Stimulated activated CD4-positive, alpha-beta T cell treated with anti-CD3 and anti-CD28 coated beads, TNF-alpha, amount 100 ng/mL, for 1 hour (primary cell): ENCODE measurements at places on chromosomes 3 and 15.

DNA sequence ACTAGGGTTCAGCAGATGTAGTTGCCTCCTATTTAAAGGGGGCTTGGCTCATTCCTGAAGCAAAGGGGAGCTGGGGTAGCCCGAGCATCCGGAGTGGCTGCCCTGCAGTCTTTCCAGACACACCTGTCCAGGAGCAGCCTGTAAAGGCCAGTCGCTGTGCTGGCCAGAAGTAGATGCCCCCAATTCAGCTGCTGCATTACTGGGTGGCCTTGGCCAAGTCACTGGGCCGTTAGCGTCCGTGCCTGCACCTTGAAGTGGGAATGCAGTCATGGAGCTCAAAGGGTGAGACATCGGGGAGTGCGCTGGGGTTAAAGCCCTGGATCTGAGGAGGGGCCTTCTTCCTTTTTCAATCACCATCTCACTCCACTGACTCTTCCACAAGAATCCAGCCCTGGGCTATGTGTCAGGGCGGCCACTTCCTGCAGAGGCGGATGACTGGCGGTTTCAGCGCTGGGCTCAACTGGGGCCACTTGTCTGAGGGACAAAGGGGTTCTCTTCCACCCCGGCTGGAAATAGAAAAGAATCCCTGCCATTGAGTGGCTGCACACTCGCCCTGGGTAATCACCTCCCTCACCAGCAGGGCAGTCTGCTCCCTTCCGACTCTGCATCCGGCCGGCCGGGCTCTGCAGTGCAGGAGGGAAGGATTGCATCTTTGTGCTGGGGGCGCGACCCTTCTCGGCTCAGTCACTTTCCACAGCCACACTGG lies 11.8 kb downstream of the ALDH1A3 start:
- no peak for DNase-seq

GRCh38 chr3:70952033-70952747 lies 631.3 kb downstream of the FOXP1 start:
- DNase-seq, result no peak

GRCh38 chr15:96345560-96346399 lies 15.3 kb downstream of the NR2F2 start:
- no peak for DNase-seq

DNA sequence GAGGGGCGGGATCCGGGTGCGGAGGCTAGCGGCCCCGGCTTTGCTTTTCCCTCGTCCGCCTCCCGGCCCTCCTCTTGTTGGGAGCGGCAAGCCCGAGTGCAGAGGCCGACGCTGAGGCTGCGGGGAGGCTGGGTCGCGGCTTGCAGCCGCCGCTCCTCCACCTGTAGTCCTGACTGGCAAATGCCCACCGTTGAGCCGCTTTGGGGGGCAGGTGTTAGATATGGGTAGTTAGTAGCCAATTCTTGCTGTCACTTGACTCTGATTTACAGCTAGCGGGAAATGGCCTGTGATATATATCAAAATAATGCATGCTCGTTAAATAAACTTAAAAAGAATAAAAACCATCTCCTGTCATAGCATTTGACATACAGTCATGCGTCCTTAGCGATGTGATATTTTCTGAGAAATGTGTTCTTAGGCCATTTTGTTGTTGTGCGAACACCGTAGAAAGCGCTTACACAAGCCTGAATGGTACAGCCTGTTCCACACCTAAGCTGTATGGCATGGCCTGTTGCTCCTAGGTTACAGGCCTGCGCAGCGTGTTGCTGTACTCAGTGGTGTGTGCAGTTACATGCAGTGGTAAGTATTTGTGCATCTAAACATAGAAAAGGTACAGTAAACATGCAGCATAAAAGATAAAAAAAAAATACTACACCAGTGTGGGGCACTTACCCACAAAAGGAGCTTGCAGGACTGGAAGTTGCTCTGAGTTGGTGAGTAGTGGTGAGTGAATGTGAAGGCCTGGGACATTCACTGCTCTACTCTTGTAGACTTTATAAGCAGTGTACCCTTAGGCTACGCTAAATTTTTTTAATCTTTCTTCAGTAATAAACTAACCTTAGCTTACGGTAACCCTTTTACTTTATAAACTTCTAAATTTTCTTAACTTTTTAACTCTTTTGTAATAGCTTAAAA lies 873 bp downstream of the CAPN7 start:
- DNase-seq, result no peak

DNA sequence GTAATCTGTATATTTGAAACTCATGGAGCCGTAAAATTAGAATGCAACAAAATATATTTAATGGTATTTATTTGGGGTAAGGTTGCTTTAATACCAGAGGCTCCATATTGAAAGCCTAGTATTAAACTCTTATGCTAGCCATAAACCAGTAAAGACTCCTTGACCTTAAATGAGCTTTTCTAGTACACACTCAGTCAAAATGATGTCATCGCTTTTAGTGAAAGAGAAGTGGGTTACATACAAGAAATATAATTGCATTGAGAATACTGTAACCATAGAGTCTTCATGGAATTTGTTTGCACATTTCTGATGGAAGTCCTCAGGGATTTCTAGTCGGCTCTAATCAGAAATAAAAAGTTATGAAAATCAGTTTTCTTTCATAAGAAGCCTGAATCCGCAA lies 757.6 kb downstream of the GBE1 start:
- no peak for DNase-seq

GRCh38 chr3:17518189-17519059 lies 224.0 kb downstream of the TBC1D5 start:
- DNase-seq, result no peak

- no peak for DNase-seq
These were observed 64.9 kb downstream of the DIPK2A start for GRCh38 chr3:144036498-144036897.

GRCh38 chr3:88219138-88219792 lies 69.5 kb downstream of the C3orf38 start:
- DNase-seq, result no peak

DNA sequence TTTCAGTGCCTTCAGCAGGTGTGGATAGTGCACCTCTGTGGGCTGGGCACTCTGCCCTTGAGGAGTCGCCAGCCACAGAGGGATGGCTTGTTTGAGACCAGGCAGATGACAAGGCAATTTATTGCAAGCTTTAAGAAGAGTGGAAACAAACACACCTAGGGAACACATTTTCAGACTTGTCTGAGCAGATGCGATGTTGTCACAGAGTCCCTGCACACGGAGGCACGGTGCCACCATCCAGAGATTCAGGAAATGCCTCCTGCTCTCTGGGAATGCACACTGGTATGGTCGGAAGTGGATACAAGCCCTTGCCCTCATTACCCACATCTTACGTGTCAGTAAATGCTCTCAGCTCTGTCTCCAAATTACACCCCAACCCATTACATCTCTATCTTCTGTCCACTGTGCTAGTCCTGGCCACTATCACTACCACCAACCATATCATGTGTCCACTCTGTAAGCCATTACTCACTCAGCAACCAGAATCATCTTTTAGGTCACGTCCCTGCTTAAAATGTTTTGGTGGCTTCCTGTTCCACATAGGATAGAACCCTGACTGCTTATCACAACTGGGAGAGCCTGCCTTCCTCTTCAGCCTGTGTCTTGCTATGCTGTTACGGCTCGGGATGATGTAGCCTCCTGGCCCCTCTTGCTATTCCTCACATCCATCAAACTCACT lies 196.9 kb downstream of the SLCO3A1 start:
- DNase-seq, result no peak

DNA sequence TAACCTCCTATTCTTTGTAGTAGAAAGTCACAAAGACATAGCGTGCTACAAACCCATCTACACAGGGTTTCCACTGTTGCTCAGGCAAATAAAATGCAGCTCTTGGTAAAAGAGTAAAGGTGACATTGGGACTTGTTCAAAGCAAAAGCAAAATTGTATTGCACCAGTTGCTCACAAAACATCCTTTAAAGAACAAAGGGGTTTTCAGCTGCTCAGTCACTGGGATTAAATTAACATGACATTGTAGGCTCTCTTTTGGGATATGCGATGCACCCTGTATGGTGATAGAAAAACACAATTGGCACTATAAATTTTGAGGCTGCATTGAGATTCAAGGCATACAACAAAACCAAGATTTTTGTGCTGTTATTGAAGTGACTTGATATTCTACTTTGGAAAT lies 447.3 kb upstream of the CNTN3 start:
- no peak for DNase-seq

DNA sequence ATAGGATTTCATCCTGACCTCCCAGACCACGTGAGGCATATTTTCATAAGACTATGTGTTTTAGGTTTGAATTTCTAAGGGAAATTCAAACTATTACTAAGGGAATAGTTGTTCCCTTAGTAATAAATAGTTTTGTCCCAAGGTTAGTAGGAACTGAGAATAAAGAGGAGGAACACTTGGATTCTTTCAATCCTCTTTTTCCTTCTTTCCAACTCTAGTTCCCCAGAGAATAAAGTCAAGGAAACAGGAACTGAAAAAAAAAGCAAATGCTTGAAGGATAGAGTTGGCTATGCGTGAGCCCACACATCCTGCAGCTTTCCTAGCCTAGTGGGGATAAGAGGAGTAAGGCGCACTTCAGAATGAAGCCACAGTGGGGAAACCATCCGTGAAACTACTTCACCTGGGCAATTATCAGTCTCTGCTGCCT lies 312.1 kb upstream of the TGFBR2 start:
- DNase-seq, result no peak

DNA sequence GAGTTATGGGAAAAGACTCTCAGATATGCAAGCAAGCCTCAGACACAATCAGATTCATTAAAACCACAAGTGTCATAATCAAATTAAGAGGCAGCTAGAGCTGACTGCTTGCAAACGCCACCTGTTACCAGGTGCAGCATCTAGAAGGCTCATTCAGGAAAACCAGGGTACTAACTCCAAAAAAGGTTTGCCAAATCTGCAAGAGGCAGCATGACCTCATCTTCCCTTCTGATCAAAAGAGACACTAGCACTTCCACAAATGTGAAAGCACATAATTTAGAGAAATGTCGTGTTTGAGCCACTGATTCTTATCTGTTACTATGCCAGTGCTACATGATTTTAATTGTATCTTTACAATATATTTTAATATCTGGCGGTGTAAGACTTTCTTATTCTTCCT lies 123.3 kb upstream of the NANOGP8 start:
- no peak for DNase-seq

- no peak for DNase-seq
These were observed 14.9 kb upstream of the MYH15 start for GRCh38 chr3:108525256-108525655.

DNA sequence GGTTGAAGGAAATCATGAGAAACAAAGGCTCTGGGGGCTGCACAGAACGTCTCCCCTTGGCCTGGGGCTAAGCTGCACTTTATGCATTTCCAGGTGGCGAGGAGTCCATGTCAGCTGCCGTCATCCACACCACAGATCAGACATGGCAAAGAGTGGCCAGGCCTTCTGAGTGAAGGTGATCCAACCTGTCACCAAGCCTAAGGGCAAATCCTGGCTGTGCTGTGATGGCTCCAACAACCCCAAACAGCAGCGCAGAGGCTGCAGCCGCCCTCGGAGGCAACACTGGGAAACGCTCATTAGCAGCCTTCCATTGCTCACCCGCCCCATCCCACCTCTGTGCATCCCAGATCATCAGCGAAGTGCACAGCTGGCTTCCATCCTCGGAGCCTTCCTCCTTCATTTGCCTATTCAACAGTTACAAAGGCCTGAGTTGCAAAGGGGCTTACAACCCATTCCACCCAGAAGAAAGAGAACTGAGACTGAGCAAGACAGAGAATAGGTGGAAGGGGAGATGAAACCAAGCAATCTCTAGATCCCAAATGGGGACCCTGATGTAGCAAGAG lies 55.7 kb downstream of the SRGAP3 start:
- DNase-seq, result no peak

DNA sequence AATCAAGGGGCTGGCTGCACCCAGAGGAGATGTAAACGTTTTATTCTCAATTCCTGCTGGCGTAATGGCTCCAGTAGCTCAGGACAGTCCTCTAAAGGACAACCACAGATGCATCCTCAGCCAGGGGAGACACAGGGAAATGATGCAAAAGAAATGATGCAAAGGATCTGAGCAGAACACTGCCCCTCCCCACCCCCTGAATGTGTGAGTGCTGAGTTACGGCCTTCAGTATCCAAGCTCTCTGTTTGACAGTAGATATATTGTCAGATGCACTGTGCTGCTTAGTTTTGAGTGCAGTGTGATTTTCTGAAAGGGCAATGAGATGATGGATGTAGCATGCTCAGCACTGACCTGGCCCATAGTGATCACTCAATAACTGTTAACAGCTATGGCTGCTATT lies 41.4 kb upstream of the CTDSPL start:
- DNase-seq, result no peak

- no peak for DNase-seq
These were observed 500.2 kb downstream of the PDCD6IP start for GRCh38 chr3:34298653-34299052.

GRCh38 chr3:112463250-112463649 lies 36.0 kb downstream of the BTLA start:
- DNase-seq, result no peak

DNA sequence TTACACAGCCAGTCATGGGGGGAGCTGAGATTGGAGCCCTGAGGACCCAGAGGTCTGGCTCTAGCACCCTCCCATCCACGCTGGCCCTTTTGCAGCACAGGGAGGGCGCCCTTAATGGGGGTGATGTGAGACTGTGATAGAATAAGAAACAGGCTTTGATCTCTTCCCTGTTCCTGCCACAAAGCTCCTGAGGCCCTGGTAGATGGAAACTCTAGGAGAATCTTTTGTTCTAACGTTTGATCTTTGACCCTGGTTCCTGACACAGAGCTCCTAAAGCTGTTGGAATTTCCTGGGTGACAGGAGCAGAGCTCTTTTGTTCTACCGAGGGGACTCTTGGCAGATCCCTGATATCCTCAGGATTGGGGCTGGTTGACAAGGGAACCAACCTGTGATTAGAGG lies 1.2 kb upstream of the UROC1 start:
- DNase-seq, result no peak

GRCh38 chr3:50292159-50293078 lies at the start of gene IFRD2:
IFRD2 (minus strand) TSS chr3:50292429; CDS start chr3:50292274, 155 bp downstream.
- DNase-seq, result peak; percentile 87

- no peak for DNase-seq
These were observed 214.2 kb downstream of the GRM7 start for GRCh38 chr3:7075117-7075516.

DNA sequence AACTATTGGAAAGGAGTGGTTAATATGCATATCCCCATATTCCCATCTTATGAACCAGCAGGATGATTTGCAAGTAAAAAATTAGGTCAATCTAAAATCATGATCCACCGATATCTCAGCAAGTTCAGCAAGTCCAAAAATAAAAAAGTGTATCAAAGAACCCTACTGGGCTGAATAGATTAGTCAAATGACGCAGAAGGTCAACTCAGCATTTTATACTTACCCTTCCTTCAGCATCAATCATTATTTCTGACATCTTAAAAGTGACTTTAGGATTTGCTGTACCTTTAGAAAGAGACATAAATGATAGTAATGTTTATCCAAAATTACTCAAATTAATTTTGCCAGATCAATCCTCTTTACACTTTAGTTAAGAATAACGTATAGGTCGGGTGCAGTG lies 32.6 kb downstream of the DPP8 start:
- DNase-seq, result no peak

- no peak for DNase-seq
These were observed 29.1 kb upstream of the SRGAP3 start for GRCh38 chr3:9278498-9278897.

GRCh38 chr15:100769043-100769974 lies 110.3 kb upstream of the ALDH1A3 start:
- no peak for DNase-seq
